Activated CD4-positive, alpha-beta T cell treated with anti-CD3 and anti-CD28 coated beads, Interleukin-2, amount 50 U/mL, for 1 hour (primary cell): ENCODE measurements at places on chromosomes 13 and 19.

- DNase-seq, result no peak
Measured at GRCh38 chr13:29749401-29750182, 100.8 kb downstream of the UBL3 start.

DNA sequence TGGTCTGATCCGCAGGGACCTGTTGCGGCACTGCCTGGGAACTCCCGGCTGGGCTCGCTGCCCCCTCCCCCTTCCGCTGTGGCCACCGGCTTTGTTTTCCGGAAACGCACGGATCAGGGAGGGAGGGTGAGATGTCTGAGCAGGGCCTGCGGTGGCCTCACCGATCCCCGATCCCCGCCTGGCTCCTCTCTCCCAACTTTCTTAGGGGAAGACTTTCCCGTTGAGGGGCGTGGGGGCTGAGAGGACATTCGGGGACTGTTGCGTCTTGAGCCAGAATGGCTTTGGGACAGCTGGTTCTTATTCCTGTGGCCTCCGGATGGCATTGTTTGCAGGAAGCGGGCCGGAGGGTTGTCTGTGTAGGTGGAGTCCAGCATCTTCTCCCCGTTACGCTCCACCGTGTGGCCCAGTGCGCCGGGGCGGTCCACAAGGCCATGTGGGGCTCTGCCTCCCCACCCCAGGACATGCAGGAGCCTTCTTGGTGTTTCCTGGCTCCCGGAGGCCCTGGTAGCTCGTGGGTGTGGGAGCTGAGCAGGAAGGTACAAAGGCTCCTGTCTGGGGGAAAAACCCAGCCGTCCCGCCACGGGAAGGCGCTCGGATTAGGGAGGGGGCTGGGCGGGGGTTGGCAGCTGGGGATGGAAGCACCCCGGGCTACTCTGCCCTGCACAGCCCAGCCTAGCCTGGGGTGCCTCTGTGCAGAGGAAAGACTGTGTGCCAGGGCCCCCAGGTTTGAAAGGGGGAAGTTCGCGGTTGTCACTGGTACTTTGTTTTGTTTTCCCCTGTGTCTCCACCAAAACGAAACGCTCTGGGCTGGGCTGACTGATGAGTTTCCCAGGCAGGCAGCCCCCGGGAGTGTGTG, 1.3 kb downstream of the CSNK1G2 start:
- DNase-seq, result peak; percentile 77

DNA sequence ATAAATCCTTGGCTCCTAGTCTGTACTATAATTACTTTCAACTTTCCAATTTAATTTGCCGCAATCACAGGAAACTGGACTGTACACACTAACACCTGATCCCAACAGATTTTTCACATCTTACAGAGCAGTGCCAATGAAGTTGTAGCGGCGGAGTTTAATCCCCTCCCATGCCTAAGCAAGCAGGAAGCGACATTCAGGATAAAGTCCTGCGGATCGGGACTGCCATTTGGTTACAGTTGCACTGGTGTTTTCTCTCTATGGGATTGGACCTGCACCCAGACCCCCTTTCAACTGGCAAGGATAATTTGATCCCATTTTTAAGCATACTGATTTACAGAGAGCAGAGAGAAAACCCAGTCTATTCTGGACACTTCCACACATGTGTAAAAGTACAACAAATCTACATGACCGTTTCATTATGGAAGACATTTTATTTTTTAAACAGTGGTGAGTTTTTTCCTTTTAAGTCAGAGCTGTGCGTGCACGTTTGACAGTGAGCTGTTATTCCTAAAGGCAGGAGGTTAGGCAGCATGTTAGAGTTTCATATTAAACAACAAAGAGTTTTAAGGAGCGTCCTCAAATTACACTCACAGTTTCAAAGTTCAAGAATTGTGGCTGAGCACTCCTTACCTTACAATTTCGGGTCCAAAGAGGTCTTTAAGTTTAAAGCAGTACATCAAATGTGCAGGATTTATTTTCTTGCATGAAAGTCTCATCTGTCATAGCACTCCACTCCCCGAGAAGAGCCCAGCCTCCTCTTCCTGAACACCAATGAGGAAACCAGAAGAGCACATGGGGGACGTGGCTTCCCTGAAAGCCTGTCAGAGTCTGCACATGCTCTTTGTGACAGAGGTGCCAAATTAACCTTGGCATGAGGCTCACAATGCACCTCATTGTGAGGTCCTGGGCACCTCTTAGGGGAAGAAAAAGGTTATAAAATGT, 141.6 kb upstream of the RFC3 start:
- no peak for DNase-seq

DNA sequence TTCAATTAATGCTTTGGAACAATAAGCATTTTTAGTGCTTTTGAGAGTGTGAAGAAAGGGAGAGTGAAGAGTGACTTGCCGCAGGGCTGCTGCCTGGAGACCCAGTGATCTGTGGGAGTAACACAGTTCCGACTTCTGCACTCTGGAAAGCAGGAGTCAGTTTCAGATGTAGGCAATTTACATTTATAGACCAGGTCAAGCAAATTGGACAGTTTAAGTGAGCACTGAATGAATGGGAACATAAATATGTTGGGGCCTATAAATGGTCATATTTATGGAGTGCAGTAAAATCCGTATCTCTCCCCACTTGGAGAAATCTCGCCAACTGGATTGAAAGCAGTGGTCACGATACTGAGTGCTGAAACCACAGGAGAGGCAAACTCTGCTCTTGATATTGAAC, 9.4 kb upstream of the SHISA2 start:
- DNase-seq, result no peak

GRCh38 chr13:90618133-90618532, 729.4 kb upstream of the MIR17HG start:
- no peak for DNase-seq

DNA sequence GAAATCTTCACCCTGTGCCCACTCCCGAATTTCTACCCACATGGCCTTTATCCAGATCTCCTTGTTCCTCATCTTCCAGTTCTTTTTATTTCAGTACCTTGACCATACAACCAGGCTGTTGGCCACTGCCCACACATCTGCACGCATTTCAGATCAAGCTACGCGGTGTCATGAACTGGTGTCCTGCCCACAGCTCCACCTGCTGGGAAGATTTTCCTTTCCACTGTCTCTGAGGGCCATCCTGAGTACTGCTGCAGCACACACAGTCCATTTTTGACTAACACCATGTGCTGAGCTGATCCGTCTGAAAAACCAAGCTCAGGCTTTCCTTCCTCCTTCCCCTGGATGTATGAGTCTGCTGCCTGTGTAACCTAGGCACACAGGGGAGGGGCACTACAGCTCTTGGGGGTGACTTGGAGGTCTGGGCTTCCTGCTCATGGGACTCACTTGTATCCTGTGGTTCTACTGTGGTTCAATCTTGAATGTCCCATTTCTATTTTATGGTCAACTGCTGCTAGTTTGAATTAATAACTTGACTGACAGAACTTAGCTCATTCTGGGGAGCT, 71.9 kb downstream of the WASF3 start:
- no peak for DNase-seq

GRCh38 chr13:113666329-113666670, 719 bp upstream of the GRK1 start:
- no peak for DNase-seq

DNA sequence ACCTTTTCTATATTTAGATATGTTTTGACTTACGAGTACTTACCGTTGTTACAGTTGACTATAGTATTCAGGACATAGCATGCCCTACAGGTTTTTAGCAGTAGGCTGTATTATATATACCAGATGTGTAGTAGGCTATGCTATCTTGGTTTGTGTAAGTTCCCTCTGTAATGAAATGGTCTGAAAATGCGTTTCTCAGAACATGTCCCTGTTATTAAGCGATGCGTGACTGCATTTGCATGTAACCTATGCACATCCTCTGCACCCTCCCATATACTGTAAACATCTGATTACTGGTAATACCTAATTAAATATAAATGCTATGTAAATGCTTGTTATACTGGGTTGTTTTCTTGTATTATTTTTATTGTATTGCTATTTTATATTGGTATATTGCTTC, 6.6 kb downstream of the ZNF766 start:
- no peak for DNase-seq

DNA sequence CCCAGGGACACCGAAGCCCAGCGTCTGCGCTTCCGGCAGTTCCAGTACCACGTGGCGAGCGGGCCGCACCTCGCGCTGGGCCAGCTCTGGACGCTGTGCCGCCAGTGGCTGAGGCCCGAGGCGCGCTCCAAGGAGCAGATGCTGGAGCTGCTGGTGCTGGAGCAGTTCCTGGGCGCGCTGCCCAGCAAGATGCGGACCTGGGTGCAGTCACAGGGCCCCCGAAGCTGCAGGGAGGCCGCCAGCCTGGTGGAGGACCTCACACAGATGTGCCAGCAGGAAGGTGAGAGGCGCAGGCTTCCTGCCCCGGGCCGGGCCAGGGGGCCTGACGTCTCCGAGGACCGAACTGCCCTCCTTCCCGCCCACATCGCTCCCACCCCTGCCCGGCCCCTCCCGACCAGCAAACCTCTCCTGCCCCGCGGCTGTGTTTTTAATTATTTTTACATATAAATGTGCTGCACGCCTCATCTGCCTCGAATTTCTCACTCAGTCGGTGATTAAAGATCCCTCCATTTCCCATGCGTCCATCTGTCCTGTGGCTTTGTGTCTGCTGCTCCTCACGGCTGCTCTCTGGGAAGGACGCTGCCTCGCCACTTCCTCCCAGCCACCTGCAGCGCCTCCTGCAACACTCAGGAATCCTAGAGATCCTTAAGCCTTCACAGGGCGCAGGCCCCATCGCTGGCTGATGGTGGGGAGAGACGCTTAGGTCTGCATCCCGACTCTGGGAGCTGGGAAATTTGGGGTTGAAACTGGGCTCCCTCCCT, 4.3 kb downstream of the ZSCAN1 start:
- DNase-seq, result no peak

GRCh38 chr19:43610493-43610892, 1.4 kb upstream of the SRRM5 start:
- DNase-seq, result no peak

- DNase-seq, result no peak
Measured at GRCh38 chr19:39315933-39316332, 4.7 kb downstream of the LRFN1 start.

DNA sequence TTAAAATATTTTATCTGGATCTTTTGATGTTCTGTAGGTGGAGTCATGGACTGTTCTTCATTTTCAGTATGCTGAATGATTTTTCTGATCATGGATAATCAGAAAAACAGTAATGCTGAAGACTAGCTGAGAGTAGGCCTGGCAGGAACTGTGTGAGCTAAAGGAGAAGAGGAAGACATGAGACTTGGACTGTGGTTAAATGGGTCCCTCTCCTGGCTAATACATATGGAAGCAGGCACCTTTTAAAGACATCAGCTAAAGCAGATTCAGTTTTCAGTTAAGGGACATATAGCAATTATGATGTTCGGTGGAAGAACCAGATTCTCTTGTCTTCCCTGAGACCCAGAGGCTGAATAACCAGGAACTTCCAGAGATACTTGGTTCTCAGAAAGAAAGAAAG, 169.4 kb downstream of the OLFM4 start:
- no peak for DNase-seq

DNA sequence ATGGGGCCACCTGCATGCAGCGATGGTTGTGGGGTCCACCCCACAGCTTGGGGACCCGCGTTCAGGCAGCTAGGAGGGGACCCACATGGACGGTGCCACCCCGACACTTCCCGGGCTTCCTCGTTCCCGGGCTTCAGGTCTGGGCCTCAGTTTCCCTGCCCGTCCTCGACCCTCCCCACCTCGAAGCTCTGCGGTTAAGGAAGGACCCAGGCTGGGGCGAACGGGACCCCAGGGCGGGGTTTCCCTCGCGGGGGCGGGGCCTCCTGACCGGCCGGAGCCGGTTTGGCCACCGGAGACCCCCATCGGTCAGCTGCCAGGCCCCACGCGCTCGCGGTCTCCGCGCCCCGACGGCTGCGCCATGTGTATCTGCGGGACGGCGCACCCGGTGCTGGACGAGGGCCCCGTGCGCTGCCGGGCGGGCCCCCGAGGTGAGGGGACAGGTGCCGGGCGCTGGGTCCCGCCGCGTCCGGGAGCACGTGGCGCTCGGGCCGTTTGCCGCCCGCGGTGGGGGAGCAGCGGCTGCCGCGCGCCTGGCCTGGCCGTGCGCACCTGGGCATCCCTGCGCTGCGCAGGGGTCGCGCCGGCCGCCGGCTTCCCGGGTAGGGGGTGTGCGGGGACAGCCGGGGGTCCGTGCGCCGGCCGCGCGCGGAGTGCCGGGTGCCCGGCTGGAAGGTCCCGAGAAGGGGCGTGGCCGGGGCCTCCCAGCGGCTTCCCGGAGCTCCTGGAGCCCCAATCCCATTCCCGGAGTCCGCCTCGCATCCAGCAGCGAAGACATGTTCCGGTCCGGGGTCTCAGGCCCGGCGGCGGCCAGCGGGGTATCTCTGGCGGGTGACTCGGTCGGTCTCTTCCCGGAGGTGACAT, 4.2 kb downstream of the ARHGAP45 start:
- DNase-seq, result no peak

GRCh38 chr13:25762281-25762680, 289.5 kb downstream of the SHISA2 start:
- no peak for DNase-seq

GRCh38 chr19:30367006-30367405, 5.2 kb upstream of the ZNF536 start:
- DNase-seq, result no peak

DNA sequence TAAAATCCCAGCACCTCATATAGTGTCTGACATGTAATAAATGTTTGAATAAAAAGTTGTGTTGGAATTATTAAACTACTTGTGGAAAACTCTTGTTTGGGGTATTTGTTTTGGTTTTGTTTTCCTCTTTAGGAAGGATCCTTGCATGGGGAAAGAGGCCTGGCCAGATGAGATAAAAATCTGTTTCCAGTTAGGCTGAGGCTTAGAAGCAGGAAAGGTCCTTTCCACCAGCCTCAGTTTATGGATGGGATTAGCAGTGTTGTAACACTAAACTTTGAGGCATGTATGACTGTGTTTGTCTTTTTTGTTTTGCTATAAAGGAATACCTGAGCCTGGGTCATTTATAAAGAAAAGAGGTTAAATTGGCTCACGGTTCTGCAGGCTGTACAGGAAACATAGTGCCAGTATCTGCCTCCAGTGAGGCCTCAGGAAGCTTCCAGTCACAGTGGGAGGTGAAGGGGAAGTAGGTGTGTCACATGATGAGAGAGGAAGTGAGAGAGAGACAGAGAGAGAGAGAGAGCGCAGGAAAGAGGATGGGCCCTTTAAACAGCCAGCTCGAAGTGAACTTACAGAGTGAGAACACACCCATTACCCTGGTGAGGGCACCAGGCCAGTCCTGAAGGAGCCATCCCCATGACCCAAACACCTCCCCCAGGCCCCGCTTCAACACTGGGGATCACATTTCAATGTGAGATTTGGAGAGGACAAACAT, 21.6 kb downstream of the SPATA13 start:
- DNase-seq, result no peak

- DNase-seq, result no peak
Measured at GRCh38 chr13:75359266-75359665, 122.7 kb downstream of the TBC1D4 start.

DNA sequence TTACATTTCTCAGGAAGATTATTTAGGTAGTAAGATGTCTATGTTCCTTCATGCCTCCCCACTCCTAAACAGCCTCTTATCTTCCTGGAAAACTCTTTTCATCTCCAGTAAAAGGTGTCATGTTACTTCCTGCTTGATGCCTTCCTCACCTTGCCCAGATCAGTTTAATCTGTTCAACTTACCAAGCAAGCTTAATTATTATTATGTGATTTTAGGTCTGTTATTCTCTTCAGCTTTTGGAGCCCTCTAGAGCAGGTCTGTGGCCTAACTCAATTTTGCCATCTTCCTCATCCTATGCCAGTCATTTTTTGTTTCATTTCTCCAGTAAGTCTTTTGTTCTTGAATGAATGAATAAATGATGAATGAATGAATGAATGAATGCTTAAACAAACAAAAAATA, 528.4 kb downstream of the DCT start:
- no peak for DNase-seq

GRCh38 chr13:102017248-102017647, 384.6 kb downstream of the FGF14 start:
- no peak for DNase-seq
